Activated naive CD4-positive, alpha-beta T cell (primary cell): ENCODE measurements at places on chromosomes 12 and 14.

- DNase-seq = no peak
Measured at GRCh38 chr12:29534935-29535334, 37.4 kb upstream of the OVCH1 start.

DNA sequence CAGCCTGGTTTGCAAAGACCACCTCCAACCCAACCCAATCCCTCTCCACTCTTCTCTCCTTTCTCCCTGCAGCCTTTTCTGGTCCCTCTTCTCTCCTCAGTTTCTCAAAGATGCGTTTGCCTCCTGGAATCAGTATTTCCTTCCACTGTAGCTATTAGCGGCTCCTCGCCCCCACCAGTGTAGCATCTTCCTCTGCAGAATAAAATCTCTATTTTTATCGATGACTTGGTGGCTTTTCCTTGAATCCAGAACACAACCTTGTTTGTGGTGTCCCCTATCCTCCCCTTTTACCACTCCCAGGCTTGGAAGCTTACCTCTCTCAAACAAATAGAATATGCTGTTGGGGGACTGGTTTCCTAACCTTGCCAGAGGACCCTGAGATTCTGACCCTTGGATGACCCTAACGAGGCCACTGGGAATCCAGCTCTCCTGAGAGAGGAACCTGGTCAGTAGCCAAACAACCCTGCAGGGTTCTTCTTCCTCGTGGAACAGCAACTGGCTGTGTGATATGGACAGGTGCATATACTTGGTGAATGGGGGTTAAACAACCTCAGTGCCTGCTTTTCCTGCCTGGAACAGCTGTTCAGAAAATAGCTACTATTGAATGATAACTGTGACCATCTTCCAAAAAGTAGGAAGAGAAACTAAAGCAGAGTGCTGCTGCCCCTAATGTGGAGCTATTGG lies 4.4 kb downstream of the WNT1 start:
- DNase-seq = no peak

DNA sequence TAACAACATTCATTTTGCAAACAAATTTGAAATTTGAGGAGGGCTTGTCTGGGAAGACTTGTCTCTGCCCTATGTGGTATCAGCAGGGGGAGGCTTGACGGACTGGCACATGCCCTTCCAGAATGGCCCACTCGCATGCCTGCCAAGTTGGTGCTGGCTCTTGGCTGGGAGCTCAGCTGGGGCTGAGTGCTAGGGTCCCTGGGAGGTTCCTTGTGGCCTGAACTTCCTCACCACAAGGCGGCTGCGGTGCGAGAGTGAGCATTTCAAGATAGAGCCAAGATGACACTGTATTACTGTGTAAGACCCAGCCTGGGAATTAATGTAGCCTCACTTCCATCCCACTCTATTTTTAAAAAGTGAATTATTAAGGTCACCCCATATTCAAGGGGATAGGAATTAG lies 271.6 kb upstream of the PLEKHG7 start:
- DNase-seq = no peak

DNA sequence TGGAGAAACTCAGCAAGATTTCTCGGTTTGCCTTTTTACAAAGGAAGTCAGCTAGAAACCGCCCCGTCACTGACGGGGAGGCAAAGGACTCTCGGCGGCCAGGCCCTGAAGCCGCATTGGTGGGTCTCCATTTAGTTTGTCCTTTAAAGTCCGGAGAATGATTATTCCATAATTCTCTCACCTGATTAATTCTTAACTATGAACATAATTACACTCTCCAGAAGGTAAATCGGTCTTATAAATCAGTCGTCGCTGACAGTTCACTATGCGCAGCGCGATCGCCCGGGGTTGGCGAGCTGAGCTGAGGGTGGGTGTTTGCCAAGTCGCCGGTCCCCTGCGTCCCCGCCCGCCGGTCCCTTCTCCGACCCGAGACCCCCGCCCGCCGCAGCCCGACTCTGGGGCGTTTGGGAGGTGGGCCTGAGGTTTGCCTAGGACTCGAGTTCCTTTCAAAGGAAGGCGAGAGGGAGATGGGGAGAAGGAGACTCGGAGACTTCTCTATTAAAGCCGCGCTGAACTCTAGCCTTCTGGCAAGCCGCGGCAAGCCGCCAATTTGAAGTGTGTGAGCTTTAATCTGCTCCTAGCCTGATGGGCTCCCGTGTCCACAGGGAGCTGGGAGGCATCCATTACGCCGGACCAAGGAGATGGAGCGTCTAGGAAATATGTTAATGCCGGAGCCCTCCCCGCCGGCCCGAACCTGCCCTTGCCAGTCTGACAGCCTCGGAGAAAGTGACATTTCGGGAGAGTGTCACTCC lies 392.9 kb downstream of the NOVA1 start:
- DNase-seq = no peak

- no peak for DNase-seq
Measured at GRCh38 chr12:107318806-107319532, 225.6 kb upstream of the CRY1 start.

GRCh38 chr12:49055978-49056754 lies 4.4 kb downstream of the KMT2D start:
- no peak for DNase-seq

- DNase-seq = no peak
Measured at GRCh38 chr14:25837551-25837965, 760.3 kb downstream of the NOVA1 start.

DNA sequence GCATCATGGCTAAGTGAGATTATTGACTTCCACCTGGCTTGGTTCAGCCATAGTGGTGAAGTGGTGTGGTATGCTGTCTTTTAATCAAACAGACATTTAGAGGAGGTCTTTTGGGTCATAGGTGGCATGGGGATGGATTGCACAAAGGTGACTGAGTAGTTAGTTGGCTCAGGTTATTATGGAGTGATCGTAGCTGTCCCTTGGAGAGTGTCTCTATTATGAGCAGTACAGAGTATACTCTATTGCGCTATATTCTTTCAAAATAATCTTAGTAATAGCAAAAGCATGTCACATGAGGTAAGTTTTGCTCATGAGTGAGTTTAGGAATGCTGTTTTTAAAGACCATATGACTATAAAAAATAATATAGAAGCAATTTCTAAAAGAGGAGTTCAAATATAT lies 60.4 kb downstream of the RASSF8 start:
- no peak for DNase-seq

DNA sequence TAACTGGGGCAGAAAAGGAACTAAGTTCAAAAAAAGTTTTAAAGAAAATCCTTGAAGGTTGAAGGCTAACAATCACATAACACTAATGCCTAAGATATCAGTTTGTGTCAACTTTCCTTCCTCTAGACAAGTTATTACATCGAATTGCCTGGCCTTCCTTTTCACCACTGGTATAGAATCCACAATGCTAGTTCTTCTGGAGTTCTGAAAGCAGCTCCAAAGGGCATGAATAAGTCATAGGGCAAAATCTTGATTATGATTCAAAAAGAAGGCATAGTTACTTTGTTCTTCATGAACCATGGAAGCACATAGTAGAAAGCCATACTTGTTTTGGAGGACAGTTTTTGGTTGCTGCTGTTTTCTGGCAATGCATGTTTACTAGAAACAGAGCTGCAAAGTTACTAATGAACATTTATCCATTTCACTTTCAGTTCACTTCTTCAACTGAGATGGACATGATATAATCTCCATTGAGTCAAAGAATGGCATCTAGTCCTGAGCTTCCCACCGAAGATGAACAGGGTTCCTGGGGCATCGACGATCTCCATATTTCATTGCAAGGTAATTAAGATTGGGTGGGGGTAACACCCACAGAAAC lies 56.0 kb downstream of the SYNE2 start:
- DNase-seq = no peak

GRCh38 chr12:79186506-79186905 lies 321.9 kb downstream of the SYT1 start:
- no peak for DNase-seq

DNA sequence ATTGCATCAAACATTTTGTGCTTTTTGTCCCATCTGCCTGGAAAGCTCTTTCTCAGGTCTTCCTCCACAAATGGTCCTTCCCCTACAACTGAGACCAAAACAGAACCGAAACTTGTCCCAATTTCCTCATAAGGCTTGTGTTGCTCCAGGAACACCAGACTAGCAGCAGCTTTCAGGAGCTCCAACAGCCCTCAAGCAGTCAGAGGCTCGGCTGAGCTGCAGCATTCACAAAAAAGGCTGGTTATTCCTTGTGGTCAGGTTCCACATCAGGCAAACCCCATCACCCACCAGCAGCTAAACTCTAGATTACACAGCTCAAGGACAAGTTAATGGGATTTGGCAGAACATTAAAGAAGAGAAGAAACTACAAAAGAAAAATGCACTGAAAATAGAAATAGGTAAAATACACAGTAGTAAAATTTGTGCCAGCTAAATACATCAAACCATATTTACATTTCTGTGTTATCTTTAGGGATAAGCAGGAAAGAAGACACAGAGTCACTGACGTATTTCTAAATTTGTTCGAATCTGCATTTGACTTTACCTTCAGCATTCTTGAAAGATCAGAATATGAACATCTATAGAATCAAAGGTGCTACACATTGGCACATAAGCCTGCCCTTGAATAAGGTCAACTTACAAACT lies 141.2 kb downstream of the STXBP6 start:
- no peak for DNase-seq

- no peak for DNase-seq
Measured at GRCh38 chr14:92850492-92850891, 56.4 kb downstream of the GOLGA5 start.

DNA sequence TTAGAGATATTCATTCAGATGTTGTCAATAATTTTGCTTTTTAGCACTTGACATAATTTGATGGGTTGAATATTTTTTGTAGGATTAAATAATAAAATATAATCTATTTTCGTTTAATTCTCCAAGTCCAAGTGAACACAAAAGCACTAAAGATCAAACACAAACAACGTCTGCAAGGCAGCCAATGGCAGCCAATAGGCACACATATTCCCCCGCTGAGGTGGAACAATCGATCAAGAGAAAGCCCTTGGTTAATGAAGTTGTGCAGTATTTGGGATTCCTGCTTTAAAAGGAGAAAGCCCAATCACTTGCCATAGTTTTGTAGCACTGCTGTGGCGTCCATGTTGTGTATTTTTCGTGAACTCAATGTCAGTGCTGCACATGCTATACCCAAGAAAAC lies 1.5 kb downstream of the DHRS7 start:
- no peak for DNase-seq

DNA sequence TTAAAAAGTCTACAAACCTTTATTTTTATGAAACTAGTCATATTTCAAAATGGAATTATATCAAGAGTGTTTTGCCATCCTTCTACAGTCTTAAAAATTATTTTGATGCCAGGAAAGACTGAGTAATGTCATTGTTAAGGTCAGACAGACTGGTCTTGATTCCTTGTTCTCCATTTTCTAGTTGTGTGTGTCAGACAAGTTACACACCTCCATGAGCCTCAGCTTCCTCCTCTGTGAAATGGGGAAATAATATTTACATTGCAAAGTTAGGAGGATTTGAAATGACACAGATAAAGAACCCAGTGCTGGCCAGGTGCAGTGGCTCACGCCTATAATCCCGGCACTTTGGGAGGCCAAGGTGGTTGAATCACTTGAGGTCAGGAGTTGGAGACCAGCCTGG lies 47.4 kb upstream of the ELK3 start:
- DNase-seq = no peak

DNA sequence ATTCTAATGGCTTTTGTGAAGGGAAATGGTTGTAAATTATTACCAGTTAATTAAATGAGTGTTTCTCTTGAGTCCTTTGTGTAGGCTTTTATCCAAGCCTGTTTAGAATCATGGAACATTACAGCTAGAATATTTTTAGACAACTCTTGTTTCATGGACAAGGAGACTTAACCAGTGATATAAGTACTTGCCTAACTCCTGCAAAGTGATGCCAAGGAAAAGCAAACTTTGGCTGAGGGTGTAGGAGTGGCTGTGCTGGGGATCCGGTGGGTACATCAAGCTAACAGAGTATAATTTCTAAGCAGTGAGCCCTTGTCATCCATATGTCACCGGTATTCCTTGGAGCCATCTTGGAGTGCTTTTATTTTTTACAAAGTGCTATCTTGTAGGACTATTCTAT lies 61.5 kb downstream of the PRKCH start:
- no peak for DNase-seq

DNA sequence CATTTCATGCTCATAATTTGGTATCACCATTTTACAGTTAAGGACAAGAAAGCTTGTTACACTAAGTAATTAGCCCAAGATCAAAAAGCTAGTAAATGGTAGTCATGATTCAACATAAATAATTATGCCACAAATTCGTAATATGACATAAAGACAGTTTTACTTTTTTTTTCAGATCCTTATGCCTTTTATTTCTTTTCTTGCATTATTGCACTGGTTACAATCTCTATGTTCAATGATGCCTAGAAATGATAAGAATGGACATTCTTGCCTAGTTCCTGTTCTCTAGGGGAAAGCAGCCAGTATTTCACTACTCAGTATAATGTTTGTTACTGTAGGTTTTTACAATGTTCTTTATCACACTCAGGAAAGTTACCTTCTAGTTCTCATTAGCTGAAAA lies 106.4 kb upstream of the ARHGAP5 start:
- no peak for DNase-seq

DNA sequence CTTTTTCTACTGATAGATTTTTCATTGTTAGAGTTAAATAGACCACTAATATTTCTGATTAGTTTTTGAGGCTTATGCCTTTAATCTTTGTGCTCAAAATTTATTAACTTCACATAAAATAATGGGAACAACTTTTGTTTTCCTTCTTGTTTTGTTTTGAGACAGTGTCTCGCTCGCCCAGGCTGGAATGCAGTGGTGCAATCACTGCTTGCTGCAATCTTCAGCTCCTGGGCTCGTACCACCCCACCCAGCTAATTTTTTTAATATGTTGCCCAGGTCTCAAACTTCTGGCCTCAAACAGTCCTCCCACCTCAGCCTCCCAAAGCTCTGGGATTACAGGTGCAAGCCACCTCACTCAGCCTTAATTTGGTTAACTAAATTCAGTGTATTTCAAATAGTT lies 16.8 kb downstream of the SCFD1 start:
- DNase-seq = no peak

- no peak for DNase-seq
Measured at GRCh38 chr12:31317471-31318395, 8.2 kb downstream of the SINHCAF start.

- no peak for DNase-seq
Measured at GRCh38 chr14:66509874-66510273, 1.9 kb downstream of the GPHN start.

DNA sequence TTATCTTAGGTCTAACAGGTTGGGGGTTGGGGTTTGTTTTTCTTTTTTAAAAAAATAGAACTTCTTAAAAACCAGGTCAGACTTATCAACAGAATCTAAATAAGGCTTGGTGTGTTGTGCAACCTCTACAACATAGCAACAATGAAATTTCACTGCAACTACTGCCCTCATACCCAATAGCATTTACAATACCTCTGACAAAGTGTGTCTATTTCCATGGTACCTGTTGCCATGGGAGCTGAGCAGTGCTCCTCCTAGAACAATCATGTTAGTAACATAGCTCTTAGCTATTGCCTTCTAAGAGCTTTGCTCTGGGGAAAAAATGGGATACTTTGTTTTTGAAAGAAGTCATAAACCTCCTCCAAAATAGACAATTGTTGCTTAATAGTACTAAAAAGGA lies 103.3 kb upstream of the CCDC175 start:
- DNase-seq = no peak

DNA sequence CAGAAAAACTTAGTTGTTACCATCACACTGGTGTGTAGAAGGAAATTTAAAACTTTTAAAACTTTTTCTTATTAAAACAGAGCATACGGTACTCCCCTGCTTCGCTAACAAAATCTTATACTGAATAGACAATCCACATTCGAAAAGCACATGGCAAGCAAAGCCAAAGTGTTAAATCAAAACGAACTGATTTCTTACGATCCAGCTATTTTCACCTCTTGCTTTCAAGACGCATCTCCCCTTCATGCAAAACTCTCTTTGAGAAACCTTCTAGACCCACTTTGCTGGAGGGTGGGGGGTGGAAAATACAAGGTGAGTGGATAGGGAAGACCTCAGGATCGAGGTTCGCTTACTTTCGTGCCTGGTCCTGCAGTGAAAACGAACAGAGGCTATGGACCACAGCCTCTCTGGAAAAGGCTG lies 328 bp downstream of the INTS13 start:
- DNase-seq = no peak
